ENCODE measurements at places on chromosomes 6 and 20.

- DNase-seq: no peak
Observed at GRCh38 chr6:142735204-142735603, 209.8 kb downstream of the HIVEP2 start.

DNA sequence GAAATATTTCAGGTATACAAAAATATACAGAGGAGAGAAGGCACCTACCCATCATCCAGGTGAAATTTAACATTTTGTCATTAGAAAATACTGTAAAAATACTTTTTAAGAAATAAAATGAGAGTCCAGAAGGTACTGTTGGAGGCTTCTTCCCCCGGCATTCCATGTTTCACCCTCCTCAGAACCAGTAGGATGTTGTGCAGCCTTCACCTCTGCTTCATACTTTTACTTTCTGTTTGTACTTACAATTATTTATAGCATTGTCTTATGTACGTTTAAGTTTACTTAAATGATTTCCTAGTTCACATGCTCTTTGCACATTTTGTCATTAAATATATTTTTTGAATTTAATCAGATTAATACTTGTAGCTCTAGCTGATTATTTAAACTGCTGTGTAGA lies 30.9 kb downstream of the TMEM200A start:
- DNase-seq: no peak

DNA sequence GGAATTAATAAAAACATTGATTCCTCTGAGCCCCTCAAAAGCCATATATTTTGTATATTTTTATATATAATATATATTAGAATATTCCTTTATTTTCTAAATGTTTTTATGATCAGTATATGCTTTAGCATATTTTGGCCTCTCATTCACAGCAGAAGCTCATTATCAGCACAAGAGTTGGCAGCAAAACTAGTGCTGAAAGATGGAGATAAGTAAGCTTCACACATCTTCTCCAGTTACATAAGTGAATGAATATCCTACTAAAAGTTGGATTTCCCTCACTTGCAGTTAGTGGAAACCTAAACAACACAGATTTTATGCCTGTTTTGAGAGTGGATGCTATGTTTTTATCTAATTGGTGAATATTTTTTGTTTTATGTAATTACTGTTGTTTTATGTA lies 1303.8 kb upstream of the ADGRB3 start:
- DNase-seq: no peak

DNA sequence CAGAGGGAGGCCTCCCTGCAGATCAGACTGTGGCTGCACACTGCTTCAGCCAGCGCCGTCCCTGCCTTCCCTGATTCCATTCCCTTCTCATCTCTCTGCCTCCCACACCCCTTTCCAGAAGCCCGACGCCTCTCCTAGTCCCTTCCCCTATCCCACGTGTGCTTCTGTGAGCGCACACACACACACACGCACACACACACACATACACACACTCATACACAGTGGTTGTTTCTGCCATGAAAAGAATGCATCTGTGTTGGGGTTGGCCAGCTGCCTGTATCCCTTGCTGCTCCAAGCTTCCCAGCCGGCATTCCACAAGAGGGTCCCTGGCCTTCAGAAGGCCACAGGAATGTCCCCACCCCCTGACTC lies 51.7 kb downstream of the MOCS1 start:
- DNase-seq: peak; percentile 93

GRCh38 chr20:481167-481566 lies 18.8 kb upstream of the TBC1D20 start:
- DNase-seq: no peak

- no peak for DNase-seq
Observed at GRCh38 chr6:80988286-80988685, 764.2 kb downstream of the TENT5A start.

DNA sequence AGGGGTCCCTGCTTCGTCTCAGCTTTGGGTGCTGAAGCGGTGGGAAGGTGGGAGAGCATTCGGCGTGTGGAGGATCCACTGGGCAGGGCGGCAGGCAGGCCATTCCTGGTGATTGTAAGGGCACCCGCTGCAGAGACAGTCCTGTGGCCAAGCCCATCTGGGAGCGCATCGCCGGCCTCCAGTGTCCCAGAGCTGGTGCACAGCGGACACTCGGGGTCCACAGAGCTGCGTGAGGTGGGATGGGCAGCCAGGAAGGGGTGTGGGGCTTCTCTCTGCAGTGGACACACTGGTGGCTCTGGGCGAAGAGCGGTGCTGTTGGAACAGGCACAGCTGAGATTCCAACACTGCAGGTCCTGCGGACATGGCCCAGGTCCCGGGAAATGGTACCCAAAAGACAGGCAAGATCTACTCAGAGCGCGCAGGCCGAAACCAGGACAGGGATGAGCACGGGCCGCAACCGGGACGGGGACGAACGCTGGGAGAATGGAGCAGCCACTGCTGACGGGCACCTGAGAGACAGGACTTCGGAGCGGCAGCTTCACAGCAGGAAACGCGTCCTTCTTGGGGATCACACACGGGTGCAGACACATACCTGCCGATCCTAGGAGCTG lies 188.2 kb downstream of the ERMARD start:
- no peak for DNase-seq

- DNase-seq: no peak
Observed at GRCh38 chr6:45500924-45501816, 123.4 kb upstream of the SUPT3H start.

DNA sequence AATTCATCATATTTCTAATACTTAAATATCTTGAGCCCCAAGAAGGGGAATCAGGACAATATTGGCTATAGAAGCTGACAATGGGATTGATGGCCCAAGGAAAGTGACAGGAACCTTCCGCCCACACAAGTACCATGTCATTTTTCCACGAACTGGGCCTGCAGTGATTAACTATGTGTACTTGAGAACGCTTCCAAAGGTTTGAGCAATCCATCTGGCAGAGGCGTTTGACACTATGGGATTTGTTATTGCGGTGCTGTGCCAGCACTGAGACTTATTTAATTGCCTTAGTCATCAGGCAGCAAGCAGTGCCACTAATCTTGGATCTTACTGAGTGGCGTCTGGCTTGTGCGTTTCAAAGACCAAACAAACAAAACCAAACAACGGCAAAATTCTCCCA lies 135.6 kb upstream of the UST start:
- DNase-seq: peak; percentile 83

DNA sequence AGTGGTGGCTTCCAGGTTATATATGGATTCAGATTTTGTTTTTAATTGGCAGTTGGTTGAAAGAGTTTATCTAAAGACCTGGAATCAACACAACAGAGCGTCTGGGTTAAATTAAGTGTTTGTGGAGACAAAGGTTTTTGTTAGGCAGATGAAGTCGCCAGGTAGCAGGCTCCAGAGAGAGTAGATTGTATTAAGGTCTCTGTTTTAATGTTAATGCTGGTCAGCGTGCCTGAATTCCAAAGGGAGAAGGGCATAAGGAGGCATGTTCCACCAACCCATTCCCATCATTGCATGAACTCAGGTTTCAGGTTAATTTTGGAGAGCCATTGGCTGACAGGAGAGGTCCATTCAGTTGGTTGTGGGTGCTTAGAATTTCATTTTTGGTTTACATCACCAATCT lies 744.1 kb upstream of the GJE1 start:
- no peak for DNase-seq

DNA sequence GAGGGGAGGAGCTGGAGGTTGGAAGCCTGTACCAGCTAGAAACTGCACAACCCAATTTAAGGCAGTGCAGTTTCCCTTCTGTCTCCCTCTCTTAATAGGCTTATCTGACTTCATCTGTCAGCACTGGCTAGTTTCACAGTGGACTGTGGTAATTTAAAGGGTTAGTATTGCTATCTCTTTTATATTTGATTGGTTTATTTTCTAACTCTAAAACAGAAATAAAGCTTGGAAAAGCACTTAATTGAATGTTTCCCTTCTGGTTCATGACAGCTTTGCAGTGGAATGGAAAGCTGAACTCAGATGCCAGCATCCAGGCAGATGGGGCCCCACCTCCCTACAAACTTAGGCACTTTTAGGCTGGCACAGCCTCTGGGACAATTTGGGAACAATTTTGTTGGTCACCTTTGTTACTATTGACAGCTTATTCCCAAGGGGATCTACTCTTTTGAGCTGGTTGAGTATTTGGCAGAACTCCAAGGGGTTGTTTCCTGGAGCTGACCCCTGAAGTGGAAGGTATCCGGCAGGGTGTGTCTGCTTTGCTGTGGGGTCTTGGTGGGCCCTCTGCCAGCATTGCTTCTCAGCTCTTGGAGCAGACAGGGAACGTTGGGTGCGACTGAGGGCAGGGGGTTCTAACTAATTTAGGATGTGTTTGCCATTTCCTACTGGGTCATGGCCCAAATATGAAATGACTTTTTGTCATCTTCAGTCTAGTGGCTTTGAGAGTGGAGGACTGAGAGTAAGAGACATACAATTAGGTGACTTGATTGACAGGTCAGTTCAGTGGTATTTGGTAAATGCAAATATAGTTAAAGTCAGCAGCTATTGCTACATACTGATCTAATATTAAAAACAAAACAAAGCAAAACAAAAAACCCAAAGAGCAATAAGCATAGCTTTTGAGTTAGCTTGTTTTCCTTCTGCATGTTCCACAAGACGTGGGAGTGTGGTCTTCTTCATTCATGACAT lies 9.3 kb downstream of the SH3BGRL2 start:
- no peak for DNase-seq

GRCh38 chr6:16338577-16339264 lies 100.3 kb downstream of the GMPR start:
- peak; percentile 89 for DNase-seq

DNA sequence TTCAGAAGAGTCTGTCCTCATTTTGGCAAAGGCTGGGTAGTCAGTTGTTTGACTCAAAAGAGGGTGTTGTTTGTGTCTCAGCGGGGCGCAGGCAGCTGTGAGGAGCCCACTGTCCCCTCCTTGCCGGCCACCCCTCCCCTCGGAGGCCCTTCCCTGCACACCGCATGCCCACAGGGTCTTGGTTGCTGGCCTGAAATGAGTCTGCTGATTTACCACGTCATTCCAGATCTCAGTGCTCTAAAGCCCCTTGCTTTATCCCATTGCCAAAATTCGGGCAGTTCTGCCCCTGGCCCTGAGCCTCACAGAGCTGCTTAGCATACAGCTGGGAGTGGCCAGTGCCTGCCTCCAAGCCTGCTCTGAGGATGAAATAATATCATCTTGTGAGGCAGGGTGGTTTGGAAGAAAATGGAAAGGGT lies 220.7 kb downstream of the UST start:
- no peak for DNase-seq

DNA sequence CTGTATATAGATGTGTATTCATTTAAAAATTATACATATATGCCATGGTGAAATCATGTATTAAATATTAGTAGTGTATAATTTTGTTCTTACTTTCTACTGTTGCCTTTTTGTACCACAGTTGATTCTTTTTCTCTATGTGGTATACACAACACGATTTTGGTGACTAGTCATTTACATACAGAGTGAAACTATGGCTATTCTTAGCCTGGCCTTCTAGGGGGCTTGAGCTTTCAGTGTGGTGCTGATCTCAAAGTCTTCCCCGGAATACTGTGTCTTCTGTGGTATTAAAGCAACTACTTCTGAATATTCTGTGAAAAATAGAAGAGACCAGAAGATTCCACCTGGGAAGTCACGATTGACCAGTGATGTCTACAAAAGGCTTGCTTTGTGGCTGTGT lies 301.9 kb downstream of the UTRN start:
- DNase-seq: no peak

DNA sequence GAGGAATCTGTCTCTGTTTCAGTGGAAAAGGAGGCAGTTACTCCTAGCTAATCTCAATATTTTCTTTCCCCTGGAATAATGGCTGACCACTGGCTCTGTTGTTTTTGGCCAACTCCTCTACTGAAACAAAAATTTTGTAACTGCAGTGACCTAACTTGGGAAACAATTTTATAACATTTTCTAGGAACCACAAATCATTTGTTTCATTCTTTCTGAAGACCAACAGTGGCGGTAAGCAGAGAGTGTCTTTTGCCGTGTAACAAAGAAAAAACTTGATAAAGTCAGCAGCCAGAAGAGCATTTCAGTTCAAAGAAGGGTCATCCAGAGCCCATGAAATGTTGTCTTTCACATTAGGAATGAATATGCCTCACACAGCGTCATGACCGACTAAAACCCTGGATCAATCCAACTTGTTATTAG lies 11.8 kb upstream of the BFSP1 start:
- DNase-seq: no peak

DNA sequence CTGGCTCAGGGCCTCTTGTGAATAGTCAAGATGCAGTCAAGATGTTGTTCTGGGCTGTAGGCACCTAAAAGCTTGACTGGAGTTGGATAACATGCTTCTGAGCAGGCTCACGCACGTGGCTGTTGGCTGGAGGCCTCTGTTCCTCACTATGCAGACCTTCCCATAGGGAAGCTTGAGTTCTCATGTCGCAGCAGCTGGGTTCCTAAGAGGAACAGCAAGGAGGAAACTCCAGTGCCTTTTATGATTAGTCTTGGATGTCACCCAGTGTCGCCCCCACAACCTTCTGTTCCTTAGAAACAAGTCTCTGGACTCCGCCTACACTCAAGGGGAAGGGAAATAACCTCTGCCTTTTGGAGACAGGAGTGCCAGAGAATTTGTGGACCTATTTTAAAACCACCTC lies 210.7 kb downstream of the BCAS1 start:
- no peak for DNase-seq

DNA sequence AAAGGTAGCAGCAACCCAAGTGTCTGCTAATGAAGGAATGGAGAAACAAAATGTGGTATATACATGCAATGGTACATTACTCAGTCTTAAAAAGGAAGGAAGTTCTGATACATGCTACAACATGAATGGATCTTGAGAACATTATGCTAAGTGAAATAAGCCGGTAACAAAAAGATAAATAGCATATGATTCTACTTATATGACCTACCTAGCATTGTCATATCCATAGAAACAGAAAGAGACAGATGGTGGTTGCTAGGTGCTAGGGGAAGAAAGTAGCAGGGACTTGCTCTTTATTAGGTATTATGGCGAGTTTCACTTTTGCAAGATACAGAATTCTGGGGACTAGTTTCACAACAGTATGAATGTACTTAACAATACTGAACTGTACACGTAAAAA lies 46.6 kb downstream of the UBR2 start:
- no peak for DNase-seq

- no peak for DNase-seq
Observed at GRCh38 chr6:36389353-36389752, 1.9 kb upstream of the ETV7 start.

- no peak for DNase-seq
Observed at GRCh38 chr6:10733151-10733715, 10.4 kb downstream of the TMEM14C start.

DNA sequence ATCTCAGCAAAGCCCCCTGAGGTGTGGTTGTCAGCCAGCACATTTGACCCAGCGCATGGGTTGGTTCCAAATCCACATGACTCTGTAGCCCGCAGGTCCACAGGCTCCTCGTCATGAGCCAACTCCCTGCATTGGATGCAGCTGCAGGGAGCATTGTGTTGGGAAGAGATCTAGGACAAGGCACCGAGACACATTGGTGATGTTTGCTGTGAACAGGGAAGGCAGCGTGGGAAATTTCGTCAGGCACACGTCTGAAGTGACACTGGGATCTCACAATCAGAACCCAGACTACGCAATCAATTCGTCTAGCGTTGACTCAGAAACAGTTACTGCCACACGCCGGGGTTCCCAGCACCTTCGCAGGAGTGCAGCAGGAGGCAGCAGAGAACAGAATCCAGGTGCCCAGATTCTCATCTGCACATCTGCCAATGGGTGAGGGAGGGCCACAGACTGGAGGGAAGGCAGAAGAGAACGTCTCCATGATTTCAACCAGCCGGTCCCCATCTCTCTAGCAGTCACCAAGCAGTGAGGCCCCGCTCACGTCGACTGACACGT lies 177.0 kb downstream of the TTLL2 start:
- DNase-seq: peak; percentile 49
